Effector memory CD8-positive, alpha-beta T cell (primary cell): ENCODE measurements at places on chromosomes 1 and 21.
A peak's percentile ranks its signal among the peaks of the same experiment; 100 is the strongest.

DNA sequence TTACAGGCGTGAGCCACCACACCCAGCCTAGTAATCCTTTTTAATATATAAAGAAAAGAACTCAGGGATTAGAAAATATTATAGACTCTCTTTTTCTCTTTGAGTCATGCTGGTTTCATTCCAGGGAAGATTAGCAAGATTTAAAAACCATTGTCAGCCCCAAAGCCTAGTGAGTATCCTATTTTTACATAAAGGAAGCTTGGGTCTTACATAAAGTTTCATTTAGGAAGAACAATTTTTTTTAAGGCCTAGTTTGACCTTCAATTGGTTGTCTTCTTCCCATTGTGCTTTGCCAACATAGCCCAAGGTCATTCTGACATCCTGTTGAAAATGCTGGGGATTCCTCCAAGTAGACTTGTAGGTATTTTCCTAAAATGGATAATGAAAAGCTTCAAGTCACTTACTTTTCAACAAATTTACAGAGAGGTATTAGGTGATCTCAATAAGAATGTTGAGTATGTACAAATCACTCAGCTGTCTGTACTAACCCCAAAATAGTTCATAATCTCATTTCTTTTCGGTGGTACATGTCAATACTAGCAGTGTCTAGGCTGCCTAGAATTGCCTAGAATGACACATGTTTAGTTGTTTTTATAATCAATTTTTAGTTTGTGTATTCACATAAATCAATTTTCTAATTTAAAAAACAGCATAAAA lies 4.3 kb upstream of the KIF14 start:
- DNase-seq = no peak

GRCh38 chr21:42251654-42252324 lies 32.8 kb downstream of the ABCG1 start:
- no peak for DNase-seq

DNA sequence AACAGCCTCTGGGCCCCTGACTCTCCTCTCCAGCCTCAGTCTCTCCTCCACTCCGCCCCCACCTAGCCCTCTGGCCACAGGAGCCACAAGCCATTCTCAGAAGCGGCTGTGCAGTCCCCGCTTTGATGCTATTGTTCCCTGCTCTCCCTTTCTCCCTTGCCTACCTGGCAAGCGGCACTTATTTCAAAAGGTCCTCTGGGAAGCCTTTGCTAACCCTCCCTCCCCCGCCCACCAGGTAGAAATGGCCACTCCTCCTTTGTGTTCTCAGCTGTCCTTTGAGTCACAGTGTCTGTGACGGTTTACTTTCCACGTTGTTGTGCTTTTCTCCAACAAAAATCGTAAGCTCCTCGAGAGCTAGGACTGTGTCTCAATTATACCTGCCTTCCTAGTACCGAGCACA lies 338.4 kb upstream of the PROX1 start:
- no peak for DNase-seq

GRCh38 chr21:31395268-31395667 lies 51.2 kb upstream of the TIAM1 start:
- no peak for DNase-seq

GRCh38 chr1:226995365-226996332 lies 55.6 kb downstream of the COQ8A start:
- no peak for DNase-seq

- no peak for DNase-seq
Observed at GRCh38 chr1:10768552-10768951, 27.9 kb downstream of the CASZ1 start.

DNA sequence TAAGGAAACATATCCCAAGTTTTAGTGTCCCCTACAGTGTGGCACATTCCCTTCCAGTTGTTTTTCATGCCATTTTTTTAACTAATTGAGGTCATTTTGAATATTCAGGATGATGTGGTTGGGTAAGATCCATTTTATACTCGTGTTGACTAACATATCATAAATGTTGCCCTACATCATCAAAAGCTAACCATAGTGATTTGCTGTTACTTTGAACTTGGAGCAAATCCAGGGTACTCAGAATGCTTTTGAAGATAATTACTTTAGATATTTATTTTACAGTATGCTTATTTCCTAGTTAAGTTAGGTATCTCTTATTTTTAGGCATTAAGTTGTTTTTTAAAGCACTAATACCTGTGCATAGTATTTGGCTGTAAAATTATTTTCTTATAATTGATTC lies 57.8 kb downstream of the DYRK1A start:
- no peak for DNase-seq

- DNase-seq = no peak
Observed at GRCh38 chr21:25186273-25186672, 421.0 kb downstream of the MRPL39 start.

DNA sequence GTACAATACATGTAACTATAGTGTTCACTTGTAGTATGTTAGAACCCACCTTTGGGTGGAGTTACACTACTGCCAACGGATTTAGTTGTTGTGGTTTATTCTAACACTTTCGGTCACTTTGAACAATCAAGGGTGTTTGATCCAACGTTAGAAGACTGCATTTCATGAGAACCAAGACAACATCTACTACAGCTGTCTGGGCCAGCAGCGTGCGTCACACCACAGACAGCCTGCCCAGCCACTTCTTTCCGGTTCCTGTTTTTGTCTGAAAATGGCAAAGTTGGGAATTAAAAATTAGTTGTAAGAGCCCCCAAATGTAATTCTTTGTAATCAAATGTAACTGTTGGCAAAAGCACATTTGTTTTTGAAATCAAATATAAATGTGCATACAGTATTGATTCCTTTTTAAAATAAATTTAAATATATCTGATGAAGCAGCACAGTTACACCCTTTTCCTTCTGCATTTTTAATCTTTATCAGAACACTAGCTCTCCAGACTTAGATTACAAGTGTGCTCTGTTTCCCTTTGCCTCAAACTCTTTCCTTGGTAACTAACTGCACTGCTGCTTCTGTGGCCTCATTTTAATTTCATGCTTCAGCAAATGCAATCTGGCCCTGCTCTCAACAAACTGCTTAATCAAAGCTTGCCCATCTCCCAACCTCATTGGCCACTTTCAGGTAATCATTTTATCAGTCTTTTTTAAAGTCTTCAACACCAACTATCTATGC lies 86.6 kb upstream of the DPH5 start:
- DNase-seq = peak; percentile 66

GRCh38 chr1:57289781-57290180 lies 134.1 kb downstream of the DAB1 start:
- DNase-seq = no peak

- DNase-seq = no peak
Observed at GRCh38 chr1:183912265-183912886, 107.5 kb downstream of the RGL1 start.

- DNase-seq = no peak
Observed at GRCh38 chr21:44790368-44790767, 11.3 kb downstream of the UBE2G2 start.

DNA sequence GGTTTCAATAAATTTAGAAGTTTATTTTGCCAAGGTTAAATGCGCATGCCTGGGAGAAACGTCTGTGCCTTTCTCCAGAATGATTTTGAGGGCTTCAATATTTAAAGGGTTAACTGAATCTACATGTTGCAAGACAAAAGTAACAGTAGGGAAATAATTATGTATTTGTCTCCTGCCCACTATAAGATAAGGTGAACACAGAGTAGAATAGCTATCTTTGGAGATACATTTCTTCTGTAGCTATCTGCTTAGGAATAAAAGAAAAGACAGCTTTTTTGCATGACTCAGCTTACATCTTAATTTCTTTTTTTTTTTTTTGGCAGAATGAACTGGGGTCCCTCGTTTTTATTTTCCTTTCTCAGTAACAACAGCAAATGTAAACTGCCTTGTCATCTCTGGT lies 1351.6 kb downstream of the AMY1C start:
- no peak for DNase-seq

DNA sequence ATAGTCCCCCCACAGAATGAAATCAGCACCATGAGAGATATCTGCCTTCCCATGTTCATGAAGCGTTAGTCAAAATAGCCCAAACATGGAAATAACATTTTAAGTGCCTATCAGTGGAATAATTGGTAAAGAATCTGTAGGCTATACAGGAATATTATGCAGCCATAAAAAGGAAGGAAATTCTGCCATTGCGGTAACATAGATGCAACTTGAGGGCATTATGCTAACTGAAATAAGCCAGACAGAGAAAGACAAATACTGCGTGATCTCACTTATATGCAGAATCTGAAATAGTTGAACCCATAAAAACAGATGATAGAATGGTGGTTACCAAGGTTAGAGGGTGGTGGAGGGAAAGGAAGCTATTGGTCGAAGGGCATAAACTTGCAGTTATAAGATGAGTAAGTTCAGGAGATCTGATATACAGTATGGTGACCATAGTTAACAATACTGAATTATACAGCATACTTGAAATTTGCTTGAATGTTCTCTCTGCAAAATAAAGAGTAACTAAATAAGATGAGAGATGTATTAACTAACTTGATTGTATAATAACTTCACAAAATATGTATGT lies 699 bp upstream of the IL23R start:
- no peak for DNase-seq

- DNase-seq = no peak
Observed at GRCh38 chr1:222466150-222466865, 81.6 kb downstream of the HHIPL2 start.

DNA sequence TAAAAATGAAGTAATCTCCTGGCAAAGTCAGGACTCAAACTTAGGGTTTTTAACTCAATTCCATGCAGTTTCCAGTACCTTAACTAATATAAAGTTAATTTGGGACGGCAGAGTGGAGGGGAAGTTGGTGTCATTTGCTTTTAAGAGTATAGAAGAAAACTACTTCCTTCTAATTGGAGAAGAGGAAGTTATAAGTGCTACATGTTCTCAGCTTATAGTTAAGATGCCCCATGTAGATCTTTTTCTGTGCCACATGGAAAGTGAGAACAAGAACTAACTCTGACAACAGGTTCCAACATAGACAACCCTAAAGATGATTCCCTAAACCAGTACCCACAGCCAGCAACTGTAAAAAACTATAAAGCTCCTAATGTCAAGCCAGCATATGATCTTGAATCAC lies 11.5 kb downstream of the RRAGC start:
- no peak for DNase-seq

DNA sequence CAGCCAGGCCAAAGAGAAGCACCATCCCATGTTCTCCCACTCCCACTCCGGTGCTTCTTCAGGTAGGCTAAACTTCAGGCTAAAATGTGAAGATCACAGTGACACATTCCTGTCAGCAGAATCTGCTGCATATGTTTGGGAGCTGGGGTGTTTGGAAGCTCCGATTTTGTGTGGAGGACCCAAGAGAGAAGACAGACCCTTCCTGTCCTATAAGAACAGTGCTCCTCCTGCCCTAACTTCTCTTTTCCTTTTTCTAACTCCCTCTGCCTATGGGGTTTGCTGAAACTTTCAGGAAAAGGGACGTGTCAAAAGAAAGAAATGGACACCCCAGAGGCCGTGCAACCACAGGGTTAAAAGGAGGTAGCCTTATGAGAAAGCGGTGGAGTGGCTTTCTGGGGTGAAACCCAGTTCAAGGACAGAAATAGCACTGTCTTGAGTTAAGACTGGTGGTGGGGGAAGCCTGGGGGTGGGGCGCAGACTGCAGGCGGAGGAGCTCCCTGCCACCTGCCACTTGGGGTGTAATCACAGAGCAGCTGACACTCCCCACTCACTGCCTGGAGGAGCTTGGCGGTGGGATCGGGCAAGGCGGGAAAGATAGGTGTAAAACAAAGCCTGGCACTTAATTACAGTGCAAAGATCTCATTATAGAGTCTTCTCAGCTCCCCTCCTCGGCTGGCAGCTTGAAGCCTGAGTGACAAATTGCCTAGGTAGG lies 645 bp upstream of the TLR5 start:
- peak; percentile 22 for DNase-seq

GRCh38 chr1:47205918-47206317 lies 16.1 kb upstream of the PDZK1IP1 start:
- DNase-seq = no peak

DNA sequence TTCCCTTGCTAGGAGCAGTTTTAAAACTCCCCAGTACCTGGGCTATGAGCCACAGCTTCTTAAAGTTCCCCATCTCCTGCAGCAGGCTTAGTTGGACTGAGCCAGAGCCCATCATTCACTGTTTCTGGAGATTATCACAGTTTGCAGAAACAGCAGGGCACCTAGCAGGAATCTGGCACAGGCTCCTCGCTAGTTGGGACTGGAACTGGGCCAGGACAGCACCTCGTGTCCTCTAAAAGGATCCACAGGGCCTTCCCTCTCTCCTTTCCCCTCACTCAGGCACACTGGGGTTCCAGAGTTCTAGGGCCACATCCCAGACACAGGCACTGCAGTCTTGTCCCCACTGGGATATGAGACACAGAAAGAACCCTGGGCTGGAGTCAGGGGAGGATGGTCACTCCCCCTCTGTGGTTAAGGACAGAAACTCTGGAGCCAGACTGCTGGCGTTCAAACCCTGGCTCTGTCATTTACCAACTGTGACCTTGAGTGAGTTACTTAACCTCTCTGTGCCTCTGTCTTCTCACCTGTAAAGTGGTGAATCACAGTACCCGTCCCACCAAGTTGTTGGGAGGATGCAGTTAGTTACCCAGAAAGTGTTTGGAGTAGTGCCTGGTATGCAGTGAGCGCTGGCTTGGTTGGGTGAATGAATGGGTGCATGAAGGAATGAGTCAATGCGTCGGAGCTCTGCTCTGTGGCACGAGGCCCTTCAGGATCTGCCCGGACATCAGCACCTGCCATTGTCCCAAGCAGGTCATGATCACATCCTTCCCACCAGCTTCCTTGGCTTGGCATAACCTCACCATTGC lies 18.8 kb upstream of the ECE1 start:
- no peak for DNase-seq

GRCh38 chr1:178877896-178878295 lies 7.0 kb upstream of the ANGPTL1 start:
- DNase-seq = no peak

DNA sequence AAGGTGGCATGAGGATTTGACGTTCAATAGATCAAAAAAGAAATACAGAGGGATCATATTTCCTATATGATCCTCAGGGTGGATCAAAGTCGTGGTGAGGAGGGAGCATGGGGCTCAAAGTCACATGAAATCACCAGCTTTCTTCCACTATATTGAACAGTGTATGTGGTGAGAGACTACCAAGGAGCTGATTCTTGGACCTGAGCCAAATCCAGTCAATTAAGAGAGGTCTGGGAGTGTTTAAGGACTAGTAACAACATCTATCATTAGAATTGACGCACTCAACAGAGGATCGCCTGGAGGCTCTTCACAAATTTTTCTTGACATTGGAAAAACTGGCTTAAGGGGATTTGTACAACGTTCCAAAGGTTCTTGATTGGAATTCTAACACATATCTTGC lies 267.7 kb upstream of the PROX1 start:
- no peak for DNase-seq

DNA sequence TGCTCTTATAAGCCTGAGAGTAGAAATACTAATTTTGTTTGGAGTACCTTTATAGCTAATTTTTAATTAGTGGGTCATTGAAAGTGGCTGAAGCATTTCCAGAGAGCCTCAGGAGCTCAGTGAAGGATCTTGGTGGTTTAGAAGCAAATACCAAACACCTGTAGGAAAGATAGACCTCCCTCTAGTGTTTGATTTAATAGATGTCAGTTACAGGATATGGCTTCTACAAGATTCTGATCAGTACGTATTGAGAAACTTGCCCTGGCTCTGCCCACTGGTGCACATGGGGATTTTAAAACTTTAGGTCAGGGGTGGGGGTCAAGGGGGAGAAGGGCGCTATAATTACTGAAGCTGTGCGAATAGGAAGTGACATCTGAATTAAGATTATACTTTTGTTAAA lies 122.2 kb downstream of the POU2F1 start:
- DNase-seq = no peak

- peak; percentile 55 for DNase-seq
Observed at GRCh38 chr1:42922687-42923366, 35.8 kb downstream of the SLC2A1 start.
